ENCODE measurements at places on chromosomes 3 and 15.

- no peak for DNase-seq
Measured at GRCh38 chr3:105656651-105657504, 211.9 kb downstream of the CBLB start.

GRCh38 chr15:66704803-66705153, 2.7 kb downstream of the SMAD6 start:
- no peak for DNase-seq

GRCh38 chr3:66985336-66985920, 12.7 kb upstream of the KBTBD8 start:
- DNase-seq, result no peak

GRCh38 chr3:48423883-48424695, 5.8 kb downstream of the PLXNB1 start:
- no peak for DNase-seq

DNA sequence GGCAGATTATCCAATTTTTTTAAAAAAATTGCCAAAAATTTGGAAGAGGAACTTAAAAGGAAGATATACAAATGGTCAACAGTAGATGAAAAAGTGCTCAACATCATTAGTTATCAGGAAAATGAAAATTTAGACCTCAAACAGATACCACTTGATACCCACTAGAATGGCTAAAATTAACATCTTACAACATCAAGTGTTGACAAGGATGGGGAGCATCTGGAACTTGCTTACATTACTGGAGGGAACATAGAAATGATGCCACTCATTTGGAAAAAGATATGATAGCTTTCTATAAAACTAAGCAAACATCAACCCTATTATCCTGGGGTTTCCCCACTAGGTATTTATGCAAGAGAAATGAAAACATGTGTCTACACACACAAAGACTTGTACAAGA, 284.5 kb upstream of the CHRNA7 start:
- DNase-seq, result no peak

DNA sequence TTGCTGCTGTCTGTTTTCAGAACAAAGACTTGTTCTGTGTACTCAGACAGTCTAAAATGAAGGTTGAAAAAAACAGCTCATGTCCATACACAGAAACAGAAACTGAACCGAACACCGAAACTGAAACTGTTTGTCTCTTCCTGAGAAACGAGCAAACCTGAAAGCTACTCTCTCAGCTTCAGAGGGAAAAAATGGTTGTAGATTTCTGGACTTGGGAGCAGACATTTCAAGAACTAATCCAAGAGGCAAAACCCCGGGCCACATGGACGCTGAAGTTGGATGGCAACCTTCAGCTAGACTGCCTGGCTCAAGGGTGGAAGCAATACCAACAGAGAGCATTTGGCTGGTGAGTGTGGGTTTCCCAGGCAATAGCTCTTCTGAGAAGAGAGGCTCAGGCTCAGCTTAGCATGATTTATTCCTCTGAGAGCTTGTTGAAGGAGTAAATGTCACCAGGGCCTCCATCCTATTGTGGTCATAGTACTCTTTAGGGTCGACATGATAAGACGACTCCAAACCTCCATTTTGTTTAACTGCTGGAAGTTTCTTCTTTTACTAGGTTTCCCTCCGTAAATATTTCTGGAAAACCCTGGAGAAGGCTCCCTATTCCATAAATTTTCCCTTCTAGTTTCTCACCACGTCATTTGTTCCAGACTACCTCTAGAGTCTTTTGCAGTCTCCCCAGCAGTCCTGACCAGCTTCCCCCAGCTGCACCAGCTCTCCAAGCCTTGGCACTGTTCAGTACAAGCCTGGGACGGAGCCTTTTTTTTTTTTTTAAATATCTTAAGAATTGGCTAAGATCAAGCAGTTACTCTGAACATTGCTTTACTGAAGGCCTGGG, at the start of gene RTP4:
RTP4 (plus strand) TSS at position 135 of the 838 bp plus-strand sequence; CDS start at position 192, 57 bp downstream.
- DNase-seq, result no peak

DNA sequence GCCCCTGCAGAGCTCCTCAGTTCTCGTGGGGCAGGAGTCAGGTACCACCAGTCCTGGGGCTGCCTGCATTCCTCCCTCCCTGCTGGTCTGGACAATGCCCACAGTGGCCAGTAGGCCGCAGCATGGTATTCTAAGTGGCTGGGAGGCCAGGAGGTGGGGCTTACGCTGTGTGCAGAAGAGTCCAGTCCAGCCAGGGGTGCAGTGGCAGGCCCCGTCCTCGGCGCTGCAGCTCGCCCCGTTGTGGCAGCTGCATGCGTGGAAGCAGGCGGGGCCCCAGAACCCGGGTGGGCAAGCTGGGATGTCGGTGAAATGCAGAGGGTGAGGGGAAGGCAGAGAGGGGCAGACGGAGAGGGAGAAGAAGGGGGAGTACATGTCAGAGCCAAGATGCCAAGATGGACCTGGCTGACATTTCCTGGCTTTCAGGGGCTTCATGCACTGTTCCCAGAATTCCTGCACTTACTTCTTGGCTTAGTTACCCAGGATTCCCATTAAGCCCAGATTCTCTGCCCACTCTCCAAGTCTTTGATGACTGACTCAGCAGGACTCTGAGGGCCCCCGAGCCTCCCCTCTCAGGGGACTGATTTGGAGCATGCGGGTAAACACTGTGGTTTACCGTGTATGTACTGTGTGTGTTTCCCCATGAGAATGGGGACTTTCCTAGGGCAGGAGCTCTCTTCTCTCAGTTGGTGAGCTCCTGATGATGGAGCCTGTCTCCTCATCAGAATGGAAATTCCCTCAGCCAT, 47.5 kb downstream of the RAB11A start:
- DNase-seq, result no peak

DNA sequence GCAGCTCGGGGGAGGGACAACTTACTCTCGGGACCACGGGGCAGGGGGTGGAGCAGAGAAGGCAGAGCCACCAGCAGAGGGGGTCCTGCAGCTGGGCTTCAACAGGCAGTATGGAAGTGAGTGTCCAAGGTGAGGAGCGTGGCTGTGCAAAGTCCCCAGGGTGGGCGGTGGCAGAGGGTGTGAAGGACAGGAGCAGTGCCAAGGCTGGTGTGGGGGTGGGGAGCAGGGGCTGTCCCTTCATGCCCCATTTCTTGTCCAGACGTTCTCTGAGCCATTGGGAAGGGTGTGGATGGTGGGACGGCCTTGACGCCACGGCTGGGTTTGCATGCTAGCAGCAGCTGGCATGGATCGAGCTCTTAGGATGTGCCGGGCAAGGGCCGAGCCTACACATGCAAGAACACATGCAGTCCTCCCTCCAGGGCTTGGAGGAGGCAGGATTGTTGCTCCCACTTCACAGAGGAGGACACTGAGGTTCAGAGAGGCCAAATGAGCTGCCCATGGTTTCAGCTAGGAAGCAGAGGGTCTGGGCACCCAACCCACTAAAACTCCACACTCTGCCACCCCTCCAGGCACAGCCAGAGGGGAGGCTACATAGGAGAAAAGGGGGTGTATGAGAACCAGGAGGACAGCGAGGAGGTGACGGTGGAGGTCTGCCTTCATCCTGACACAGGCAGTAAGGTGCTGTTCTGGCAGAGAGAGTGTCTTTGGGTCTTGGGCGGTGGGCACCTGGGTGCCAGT, 93.6 kb downstream of the TBC1D2B start:
- no peak for DNase-seq

- DNase-seq, result no peak
Measured at GRCh38 chr15:39498629-39499028, 82.2 kb upstream of the THBS1 start.

- no peak for DNase-seq
Measured at GRCh38 chr15:101406036-101406435, 83.5 kb downstream of the PCSK6 start.

DNA sequence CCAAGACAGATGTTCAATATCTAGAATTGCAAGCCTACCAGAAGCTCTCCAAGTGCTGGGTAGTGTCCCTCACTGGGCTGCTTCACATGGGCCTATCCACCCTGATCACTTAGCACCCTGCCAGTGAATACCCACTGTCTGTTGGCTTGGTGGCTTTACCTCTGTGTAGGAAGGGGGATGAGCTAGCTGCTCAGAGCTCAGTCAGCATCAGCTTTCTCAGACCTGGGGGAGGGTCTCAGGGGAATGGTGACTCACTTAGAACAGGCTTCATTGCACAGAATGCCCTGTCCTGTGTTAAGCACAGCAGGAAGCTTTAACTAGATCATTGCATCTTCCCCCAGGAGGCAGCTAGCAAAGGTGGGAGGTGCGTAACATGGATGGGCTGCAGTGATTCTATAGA, 209.8 kb downstream of the PDCD6IP start:
- no peak for DNase-seq

- no peak for DNase-seq
Measured at GRCh38 chr3:18597919-18598318, 172.8 kb upstream of the SATB1 start.

DNA sequence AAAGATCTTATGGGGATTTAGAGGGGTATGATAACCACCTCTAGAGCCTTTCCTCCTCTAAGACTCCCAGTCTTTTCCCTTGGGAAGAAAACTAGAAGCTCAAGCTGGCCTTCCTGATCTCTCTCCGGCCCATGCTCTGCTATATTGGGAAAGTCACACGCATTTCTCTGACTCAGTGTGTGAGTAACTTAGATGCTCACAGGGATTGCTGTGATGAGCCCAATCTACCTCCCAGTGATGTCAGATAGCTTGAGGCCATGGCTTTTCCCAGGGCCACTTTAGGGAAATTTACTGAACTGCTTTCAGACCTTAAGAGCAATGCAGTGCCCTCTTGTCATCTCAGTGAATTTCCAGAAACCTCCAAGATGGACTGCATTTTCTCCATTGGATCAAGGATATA, 8.6 kb upstream of the ST8SIA2 start:
- DNase-seq, result no peak

GRCh38 chr3:194265505-194265892, 85.6 kb downstream of the CPN2 start:
- no peak for DNase-seq

GRCh38 chr3:187767266-187768012, 22.2 kb upstream of the BCL6 start:
- no peak for DNase-seq

- DNase-seq, result no peak
Measured at GRCh38 chr3:41601404-41601987, 360.4 kb downstream of the ULK4 start.

DNA sequence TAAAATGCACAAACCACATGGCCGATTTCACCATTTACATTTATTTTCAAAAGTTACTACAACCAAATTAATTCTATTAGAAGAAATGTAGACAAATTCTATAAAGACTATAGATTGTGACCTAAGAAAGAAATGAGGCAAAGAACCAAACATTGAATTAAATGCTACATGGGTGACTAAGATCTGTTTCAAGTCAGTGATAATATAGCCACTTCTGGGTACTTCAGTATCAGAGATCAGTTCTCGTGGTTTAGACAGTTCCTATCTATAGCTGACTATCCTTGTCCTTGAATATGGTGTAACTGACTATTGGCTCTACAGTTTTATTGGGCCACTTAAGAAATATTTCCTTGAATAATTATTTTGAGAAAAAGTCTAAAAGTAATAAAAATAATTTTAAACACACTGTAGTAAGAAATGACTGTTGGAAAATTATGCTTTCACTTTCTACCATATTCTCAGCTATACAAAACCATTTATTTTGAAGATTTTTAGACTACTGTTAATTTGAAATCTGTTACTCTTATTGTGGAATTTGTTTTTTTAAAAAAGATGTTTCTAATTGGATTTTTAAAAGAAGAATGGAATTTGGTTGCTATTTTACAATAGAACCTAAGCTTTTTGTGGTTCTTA, 14.1 kb downstream of the KCNMB3 start:
- no peak for DNase-seq

- DNase-seq, result no peak
Measured at GRCh38 chr15:38530113-38530512, 34.5 kb downstream of the RASGRP1 start.

- DNase-seq, result no peak
Measured at GRCh38 chr3:169790687-169791429, 17.7 kb downstream of the MYNN start.

DNA sequence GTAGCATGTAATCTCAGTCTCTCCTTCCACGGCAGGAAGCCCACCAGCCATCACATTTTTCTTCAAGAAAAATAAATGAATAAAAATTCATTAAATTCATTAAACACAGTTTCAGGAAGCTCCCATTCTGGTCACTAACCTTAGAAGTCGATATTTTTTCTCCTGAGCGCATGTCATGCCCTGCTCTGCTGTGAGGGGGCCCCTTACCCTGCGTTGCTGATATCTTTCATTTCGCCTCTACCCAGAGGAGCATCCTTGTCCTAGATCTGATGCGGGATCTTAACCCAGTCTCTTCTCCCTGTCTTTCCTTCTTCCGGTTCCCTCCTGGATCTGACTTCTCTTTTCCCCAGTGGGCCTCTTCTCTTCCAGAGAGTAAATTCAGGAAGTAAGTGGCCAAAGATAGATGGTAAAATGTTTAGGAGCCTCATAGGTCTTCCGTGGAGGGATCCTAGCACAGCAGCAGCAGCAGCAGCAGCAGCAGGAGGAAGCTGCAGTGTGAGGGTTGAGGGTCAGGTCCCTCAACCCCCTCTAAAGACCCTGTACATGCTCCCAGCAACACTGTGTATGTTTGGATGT, 1.4 kb upstream of the ILDR1 start:
- no peak for DNase-seq

DNA sequence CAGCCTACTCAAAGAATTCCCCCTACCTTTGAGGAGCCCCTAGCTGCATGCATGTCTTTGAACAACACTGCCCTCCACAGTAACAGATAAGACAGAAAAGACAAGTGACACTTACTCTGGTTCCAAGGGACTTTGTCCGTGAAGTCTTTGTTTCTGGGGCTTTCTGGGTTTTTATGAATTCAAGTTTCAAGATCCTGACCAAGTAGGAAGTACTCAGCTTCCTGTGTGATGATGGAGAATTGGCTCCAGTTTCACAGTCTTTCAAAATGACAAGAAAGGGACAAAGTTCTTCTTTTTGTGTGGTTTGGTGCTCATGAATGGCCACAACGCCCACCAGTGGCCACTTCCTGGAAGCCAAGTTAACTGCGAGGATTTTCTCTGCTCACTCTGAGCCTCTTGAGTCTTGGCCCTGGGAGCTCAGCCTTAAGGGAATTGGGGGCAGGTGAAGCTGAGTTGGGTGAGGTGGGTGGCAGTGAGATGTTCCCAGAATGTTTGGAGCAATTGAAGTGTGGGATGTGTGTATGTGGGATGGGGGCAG, at the start of gene CCR1:
CCR1 (minus strand) TSS at position 147 of the 538 bp plus-strand sequence. CDS start 4,000 bp downstream, outside the sequence.
- DNase-seq, result no peak

GRCh38 chr15:66019826-66020398, 150.6 kb downstream of the RAB11A start:
- no peak for DNase-seq

DNA sequence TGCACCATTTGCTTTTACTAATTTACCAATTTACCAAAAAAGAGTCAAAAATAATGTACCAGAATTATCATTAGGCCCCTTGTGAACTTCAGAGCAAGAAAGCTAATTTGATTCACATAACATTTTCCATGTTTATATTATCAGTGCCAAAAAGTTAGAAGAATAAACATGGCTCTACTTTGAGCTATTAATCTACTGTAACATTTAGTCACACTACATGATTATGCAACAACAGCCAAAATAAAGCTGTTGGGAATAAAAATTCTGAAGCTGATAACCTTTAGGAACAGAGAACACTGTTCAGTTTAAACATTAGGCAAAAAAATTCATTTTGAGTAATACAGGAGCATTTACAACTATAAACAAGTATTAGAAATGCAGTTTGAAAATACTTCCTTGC, 63.6 kb downstream of the PROS1 start:
- DNase-seq, result no peak

- no peak for DNase-seq
Measured at GRCh38 chr3:96619475-96619874, 194.9 kb upstream of the EPHA6 start.

Data from activated CD8-positive, alpha-beta memory T cell treated with anti-CD3 and anti-CD28 coated beads for 1 hour (primary cell).